Foreskin keratinocyte (primary cell): ENCODE measurements at places on chromosomes 4 and X. TPM values are rescaled to one million over a fixed set of nuclear protein-coding genes. Genes with fewer than 3 reads are reported as not detected.

DNA sequence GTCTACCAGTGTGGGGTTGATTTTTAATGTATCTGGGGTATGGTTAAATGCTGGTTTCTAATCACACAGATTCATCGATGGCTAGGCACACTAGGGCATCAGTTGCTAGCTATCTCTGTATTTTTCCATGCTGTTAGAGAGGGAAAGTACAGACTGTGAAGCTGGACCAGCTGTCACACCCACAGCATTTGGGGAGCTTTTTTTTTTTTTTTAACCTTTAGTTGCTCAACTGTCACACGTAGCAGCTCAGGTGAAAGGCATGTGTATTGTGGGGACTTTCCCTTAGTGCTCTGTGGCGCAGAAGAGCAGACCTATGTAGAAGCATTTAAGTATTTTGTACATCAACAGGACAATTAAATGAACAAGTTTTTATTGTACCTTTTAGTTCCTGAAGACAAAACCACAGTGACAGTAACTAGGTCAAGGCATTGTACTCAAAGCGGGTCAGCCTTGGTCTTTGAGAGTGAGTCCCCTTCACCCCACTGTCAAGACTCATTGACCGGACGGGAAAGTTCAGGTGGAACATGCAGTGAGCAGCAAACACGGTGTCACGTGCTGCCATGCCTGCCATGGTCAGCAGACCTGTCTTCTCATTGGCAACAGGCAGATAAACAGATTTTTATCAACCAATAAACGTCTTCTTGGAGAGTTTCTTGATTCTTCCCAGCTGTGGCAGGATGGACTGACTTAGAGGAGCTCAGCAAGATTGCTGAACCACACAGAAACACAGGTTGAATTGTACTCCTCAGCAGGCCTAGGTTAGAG lies 65.3 kb downstream of the CASP3 start:
- DNase-seq: no peak

- no peak for DNase-seq
Measured at GRCh38 chr4:108155373-108155772, 13.4 kb downstream of the LEF1 start.

GRCh38 chr4:36220776-36221175 lies 23.5 kb downstream of the ARAP2 start:
- no peak for DNase-seq

GRCh38 chr4:48801016-48801715 lies 21.1 kb upstream of the FRYL start:
- no peak for DNase-seq

GRCh38 chr4:94345969-94346368 lies 3.3 kb upstream of the HPGDS start:
- DNase-seq: no peak

DNA sequence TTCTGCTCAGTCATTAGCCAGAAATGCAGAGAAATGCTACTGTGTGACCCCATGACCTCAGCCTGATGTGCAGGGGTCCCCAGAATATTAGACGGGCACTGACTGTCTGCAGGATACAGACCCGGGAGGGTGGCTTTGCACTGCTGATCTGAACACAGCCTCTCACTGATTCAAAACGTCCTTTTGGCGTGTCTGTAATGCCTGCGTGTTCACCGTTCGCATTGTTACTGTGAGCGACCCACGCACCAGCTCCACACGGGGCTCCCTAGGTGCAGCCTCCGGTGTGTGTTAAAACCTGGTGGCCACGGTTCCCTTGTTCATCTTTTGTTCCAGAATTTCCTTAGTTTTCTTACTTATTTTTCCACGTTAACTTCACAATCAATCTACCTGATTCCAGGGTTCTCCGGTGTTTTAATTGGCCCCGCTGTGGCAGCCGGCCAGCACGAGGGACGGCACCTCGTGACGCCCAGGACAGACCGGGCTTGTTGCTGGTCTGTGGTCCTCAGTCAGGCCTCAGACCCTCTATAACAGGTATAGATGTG lies 32.0 kb upstream of the SPON2 start:
- no peak for DNase-seq

DNA sequence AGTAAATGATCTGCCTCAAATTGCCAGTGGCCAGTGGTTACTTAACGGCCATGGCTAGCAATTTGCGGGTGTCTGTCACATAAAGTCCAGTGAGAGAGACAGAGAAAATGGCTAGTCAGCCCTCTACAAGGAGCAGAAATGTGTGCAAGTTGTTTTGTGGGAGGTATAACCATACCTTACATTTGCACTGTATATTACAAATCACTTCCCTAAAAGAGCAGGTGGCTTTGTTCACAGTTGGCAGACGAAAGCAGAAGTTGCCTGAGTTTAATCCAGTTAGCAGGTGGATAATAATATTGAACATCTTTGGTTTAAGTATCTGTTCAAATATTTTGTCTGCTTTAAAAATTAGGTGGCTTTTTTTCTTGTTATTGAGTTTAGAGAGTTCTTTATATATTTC lies 15.6 kb downstream of the SRPX start:
- DNase-seq: no peak

DNA sequence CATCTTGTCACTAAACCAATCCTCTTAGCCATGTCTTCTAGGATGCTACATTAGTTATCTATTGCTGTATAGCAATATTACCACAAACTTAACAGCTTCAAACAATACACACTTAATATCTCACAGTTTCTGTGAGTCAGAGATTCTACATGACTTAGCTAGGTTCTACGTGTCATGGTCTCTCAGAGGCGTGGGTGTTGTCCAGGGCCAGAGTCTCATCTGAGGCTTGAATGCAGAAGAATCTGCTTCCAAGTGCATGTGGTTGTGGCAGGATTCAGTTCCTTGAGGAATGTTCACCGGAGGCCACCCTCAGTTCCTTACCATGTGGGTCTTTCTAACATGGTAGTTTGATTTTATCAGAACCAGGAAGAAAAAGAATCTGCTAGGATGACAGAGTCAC lies 26.4 kb downstream of the PPP1R2C start:
- DNase-seq: no peak

- DNase-seq: no peak
Measured at GRCh38 chr4:56666279-56666678, 14.8 kb downstream of the HOPX start.

DNA sequence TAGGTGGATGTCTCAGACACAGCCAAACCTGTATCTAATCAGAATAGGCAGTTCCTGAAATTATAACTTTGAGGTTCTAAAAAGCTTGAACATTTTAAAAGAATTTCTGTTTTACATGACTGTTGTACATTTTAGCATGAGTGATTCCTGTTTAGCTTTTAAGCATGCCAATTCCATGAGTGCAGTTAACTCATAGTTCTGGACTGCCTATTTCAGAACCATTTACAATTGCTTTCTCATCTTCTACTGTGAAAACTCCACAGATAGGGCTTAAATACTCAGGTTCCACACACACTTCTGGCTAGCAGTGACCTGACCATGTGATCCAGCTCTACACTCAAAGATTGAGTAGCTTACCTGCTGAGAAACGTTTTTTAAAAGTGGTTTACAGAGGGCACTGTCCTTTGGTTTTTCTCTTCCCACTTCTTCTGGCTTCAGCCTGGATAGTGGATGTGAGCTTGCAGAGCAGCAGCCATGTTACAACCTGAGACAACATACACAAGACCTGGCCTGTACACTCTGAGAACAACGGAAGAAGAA lies 280.8 kb downstream of the ANKRD50 start:
- DNase-seq: peak; percentile 25

DNA sequence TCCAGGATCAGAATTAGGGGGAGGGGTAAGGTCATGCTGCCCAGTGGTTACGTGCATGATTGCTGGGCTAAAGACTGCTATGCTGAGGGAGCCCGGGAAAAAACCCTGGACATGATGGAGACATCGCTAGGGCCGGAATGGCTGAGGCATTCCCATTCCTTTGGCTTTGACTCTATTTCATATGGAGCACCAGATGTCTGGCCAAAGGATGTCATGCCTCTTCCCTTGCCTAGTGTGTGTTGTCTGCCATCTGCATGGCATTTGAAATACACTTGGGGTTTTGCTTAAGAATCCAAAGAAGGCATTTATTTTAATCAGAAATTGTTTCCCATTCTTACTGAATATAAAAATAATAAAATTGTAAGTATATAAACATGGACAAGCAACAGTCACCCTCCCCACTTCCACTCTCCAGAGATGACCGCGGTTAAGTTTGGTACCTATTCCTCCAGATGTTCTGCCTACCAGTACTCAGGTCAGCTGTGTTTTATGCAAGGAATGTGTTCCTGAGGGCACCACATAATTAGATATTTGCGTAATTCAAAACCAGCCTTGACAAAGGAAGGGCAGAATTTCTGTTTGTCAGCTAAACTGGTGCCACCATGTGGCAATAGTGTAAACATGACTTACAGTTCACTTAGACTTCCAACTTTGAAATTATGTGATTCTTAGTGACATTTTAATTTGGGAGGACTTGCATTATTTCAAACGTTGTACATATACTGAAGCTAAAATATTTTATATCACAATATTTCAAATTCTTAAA lies 105.9 kb downstream of the CT47B1 start:
- peak; percentile 35 for DNase-seq

DNA sequence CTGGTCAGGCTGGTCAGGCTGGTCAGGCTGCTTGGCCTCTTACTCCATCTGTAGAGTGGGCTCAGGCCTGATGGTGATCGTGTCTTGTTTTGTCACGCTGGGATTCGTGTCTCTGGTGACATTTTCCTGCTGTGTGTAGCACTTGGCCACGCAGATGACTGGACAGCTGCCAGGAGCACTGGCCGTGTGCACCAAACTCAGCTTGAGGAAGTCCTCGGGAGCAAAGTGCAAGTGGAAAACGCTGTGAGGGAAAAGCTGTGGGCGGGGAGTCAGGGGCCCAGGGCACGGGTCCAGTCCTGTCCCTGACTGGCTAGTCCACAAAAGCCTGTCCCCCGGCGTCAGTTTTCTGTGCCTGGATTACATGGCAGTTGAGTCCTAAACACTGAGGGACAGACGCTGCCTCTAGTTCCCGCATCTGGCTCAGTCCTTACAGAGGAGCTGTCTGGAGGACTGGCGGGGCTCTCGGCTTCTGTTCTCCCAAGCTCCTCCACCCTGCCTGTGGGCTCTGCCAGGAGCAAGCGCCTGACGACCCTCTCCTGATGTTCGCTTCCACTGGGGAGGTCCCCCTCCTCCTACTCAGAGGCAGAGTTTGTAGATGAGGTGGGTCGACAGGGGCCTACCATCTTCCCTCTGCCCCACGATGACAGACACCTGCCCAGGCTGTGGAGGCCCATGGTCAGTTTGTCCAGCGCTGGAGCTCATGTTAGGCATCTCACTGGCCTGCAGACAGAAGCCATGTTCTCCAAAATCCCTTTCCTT lies 35.9 kb upstream of the GRPEL1 start:
- DNase-seq: no peak

DNA sequence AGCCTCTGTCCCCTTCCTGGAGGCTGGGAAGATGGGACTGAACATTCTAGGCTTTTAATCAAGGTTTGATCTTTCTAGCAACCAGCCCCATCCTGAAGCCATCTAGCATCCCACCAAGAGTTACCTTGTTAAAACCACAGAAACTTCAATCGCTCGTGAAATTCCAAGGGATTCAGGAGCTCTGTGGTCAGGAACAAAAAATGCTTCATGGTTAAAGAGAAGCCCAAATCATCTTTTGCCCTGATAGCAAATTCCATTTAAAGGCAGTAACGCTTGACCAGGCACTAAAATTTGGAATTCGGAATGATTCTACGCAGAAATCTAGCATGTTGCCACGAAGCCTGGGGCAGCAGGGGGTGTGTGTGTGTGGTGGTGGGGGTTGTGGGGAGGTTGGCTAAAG lies 47.8 kb downstream of the CASP6 start:
- no peak for DNase-seq

DNA sequence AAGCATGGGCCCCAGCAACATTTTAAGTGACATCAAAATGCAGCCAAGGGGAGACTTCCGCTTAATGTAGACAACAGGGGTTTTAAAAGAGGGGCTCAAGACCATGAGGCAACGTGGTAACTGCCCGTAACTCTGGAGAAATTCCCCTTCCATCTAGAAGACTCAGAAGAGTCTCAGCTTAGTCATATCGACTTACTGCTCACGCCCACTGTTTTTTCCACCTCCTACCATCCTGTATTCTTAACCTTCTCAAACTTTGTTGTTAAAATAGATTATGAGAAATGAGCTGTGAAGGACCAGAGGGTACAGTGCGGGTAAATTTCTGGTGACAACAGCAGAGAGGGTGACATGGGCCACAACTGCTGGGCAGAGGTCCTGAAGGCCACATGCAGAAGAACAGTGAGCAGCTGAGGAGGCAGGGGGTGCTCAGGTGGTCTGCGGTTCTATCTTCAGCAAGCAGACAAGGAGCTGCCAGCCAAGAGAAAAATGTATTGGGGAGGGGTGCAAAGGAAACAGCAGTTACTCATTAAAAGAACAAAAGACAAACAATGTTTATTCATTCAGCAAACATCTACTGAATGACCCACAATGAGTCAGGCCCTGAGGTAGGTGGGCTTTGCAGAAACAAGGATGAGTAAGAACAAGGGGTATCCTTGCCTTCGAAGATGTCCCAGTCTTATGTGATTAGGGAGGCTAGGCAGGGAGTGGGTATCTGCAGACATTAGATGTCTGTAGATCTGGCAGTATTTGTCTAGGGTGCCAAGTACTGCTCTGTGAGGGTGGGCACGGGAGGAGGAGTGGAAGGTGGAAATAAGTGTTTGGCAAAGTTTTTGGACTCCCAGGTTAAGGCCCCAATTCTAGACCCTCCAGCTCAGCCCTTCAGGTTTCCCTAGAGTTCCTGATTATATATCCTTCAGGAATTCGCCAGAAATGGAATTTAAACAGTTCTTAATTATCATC lies 175.3 kb downstream of the TSPAN5 start:
- peak; percentile 74 for DNase-seq

The ARHGEF38 gene
- not detected in 2 replicates for total RNA-seq

The EREG gene
- 23.7 and 29.1 TPM in 2 replicates for total RNA-seq

The CLDN2 gene
- not detected in 2 replicates for total RNA-seq

The CAPN6 gene
- total RNA-seq: 0.14 and 0.32 TPM in 2 replicates
